ENCODE measurements at places on chromosomes 12 and 14.

DNA sequence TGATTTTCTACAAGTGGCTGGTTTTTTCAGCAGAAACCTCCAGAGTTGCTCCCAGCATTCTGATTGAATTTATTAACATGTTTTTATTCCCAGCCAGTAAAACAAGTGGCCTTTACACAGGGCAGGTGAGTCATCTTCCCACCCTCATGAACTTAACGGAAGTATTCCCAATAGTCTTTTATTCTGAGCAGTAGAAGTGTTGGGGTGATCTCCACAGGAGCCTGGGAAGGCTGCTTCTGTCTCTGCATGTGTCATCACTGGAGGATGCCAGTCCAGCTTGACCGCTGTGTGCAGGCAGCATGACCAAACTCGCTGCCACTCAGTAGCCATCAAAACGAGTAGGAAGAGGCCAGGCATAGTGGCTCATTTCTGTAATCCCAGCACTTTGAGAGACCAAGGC lies 13.4 kb upstream of the DNAH10 start:
- no peak for DNase-seq

DNA sequence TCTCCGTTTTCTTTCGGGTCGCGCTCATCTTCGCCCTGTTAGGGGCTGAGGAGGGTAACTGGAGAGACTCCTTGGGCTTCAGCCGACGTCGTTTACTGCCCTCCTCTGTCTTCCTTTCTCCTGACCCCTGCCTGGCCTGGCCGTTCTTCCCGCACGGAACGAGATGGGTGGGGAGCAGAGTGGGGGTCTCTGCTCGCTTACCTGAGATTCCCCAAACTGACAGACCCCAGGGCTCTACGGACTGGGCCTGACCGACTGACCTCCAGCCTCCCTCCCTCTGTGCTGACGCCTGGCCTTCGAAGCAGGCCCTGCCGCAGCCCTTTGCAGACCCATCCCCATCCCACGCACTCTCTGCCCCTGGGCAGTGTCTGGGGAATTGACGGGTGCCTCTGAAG lies 439 bp downstream of the GOLGA5 start:
- DNase-seq, result no peak

DNA sequence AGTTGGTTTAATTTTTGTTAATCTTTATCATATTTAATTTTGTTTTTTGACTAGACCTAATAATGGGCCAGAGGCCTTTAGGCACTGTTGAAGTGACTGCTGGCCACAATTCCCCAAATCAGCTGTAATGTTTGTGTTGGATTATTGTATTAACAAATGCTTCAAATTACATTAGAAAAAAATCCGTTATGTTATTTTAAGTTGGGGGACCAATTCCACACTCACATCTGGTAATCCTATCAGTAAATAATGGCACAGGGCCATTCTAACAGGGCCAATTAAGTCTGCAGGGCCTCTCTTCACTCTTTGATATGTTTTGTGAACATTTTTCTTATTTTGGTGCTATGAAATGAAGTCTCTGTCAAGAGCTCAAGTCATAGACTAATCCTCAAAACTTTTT lies 39.6 kb downstream of the CHST11 start:
- DNase-seq, result no peak

GRCh38 chr14:46686652-46687051 lies 35.1 kb upstream of the RPL10L start:
- DNase-seq, result no peak

- DNase-seq, result no peak
Measured at GRCh38 chr12:56014205-56014604, 6.6 kb upstream of the IKZF4 start.

GRCh38 chr14:32339188-32339587 lies 10.1 kb downstream of the AKAP6 start:
- DNase-seq, result no peak

DNA sequence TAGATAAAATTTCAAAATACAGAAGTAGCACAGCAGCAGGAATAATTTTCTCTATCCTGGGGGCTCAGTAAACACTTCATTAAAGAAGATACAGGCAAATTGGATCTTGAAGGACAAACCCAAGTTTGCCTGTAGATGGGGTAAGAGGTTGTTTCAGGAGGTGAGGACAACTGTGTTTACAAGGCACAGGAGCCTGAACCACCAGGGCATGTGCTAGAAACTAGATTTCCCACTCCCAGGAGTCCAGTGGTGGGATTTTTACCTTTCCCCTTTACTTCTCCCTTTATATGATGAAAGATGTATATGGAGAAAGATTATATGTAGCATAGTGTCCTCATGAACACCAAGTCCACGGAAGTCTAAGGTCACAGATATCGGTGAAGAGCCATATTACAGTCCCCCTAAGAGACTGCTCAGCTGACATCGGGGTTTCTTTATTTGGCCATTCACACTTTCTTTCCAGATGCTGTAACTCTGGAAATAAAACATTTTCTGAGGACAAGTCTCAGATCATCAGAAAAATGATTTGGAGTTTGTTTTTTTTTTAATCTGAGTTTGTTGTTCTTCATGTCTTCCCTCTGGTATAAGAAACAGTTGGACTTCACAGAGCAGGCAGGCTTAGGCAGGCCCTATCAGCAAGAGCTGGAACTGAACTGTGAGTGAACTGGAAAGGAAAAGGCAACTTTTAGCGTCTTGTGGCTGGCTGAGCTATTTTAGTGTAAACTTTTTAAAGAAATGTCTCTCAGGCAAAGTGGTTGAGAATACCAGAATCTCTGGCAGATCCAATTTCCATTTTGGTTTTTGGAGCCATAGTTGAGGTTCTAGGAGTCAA lies 8.0 kb upstream of the EVL start:
- DNase-seq, result peak; percentile 58

DNA sequence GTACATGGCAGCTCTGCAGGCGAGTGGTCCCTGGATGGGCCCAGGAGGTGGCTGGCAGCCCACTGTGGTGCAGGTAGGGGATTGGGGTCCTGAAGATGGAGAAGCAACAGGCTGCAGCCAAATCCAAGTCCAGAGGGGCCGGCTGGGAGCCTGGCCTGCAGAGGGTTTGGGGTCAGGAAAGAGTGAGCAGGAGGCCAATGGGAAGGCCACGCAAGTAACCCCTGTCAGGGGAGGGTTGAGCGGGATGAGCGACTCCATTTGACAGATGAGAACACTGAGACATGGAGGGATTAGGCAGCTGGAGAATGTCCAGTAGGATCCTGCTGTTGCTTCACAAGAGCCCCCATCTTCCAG lies 136.0 kb downstream of the BCL11B start:
- DNase-seq, result no peak

- no peak for DNase-seq
Measured at GRCh38 chr12:89307474-89308253, 44.6 kb downstream of the DUSP6 start.

- DNase-seq, result no peak
Measured at GRCh38 chr12:107393043-107393717, 292.4 kb upstream of the PWP1 start.

- no peak for DNase-seq
Measured at GRCh38 chr14:40859055-40859454, 747.6 kb upstream of the LRFN5 start.

DNA sequence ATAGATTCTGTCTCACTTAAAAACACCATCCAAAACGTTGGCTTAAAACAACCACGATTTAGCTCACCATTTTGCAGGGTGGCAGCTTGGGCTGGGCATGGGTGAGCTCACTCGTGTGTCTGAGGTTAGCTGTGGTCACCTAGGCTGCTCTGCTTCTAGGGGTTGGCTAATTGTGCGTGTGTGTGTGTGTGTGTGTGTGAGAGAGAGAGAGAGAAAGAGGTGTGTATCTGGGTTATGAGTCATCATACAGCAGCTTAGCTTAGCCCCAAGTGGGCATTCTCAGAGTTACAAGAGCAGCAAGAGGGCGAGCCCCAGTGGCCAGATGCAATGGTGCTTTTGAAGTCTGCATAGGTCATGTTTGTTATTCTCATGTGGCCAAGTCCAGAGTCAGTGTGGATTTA lies 6.0 kb downstream of the FBXW8 start:
- peak; percentile 32 for DNase-seq

- no peak for DNase-seq
Measured at GRCh38 chr14:101217616-101218371, 314.3 kb upstream of the RTL1 start.

- no peak for DNase-seq
Measured at GRCh38 chr12:108094056-108094649, 34.9 kb upstream of the WSCD2 start.

- no peak for DNase-seq
Measured at GRCh38 chr14:64720131-64720576, 15.9 kb downstream of the PLEKHG3 start.

GRCh38 chr12:100718187-100718586 lies 76.4 kb upstream of the ANO4 start:
- no peak for DNase-seq

DNA sequence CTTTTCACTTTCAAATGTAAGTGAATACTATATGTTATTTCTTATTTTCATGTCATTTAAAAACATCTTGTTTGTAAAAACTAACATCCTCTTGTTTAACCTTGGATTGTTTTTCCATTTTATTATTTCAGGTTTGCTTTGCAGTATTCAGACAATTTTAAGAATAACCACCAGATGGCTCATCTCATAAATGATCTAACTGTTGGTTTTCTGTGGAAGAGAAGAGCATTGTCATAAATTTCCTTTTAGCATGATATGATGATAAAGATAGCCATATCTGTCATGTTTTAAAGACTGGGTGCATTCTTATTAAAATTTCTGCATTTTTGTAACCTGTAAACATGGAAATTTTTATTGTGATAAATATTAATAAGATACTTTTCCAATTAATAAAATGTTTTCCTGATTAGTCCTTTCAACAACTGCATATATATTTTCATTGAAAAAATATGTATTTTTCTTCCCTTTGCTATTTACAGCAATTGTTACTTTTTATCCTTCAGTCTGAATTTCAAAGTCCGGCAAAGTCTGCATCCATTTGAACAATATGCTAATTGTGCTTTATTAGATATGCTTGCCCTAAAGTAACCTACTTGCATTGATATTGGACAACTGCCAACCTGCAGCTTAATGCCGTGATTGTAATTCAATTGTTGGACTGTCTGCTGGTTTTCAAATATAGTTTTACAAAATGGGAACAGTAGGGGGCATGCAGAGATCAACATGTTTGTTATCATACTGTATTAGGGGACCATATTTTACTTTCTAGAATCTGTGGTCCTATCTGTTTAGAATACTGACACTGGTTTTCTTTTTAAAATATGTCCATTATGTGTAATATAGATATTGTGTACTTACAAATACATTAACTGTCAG lies 163.4 kb downstream of the GARIN6 start:
- DNase-seq, result peak; percentile 51

DNA sequence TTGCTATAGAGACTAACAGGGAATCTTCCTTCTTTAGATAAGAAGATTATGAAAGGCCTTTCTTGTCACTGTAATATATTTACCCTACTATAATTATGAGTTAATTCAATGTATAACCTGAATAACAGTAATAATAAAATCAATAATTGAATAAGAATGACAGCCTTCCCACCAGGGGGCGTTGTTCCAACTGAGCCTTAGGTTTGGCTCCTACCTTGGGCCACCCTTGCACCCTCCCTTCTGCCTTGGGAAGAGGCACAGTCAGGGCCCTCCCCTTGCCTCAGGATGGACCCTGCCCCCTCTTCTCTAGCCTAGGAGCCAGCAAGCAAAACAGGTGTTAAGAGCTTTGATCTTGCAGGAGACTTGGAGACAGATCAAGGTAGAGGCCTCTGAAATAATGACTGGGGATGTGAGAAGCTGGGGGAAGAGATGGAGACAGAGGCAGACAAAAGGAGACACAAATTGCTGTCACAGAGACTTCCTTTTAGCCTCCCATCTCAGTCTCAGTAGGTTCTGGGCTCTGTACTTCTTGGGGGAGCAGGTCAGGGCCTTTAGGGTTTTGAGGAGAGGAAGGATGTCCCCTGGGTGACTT lies 40.1 kb upstream of the CISTR start:
- DNase-seq, result peak; percentile 38

DNA sequence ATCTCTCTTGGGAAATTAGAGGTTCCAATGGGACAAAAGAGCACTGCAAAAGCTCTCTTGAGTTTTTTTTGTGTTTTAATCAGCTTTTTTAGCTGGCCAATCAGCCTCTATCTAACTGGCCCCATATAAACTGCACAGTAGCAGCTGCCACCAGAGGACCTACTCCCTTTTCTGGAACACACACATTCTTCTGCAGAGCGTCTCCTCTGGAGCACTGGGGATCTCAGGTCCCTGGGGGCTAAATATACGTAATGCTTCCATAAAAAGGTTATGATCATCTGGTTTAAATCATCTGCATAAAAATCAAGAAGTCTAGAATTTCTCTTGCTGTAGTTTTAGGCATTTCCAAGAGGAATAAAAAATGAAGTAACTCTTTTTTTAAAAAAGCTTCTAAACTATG lies 32.3 kb downstream of the TSPAN8 start:
- DNase-seq, result no peak

DNA sequence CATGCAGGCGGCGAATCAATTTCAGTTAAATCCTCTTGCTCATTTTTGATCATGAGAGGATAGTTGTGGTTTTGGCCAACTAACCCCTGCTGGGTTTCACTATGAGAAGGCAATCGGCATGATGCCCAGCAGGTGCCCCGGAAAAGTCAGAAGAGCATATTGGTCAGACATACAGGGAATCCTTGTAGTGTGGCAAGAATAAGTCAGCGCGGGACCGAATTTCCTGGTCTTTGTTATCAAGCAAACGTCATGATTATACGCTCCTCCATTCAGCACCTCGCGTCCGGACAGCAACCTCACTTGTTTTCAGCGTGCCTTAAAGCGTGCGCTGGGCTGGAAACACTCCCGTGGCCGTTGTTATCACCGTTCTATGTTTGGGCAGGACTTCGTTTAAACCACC lies 1.8 kb downstream of the TBC1D30 start:
- no peak for DNase-seq

- DNase-seq, result no peak
Measured at GRCh38 chr14:89486961-89487360, 69.9 kb upstream of the FOXN3 start.

All from OCI-LY7 (cell line).